Stimulated activated CD8-positive, alpha-beta memory T cell treated with anti-CD3 and anti-CD28 coated beads, Interleukin-15, amount 100 ng/mL, for 4 hours (primary cell): ENCODE measurements at places on chromosomes 7 and 10.

GRCh38 chr7:104548861-104549260 lies 220.5 kb downstream of the LHFPL3 start:
- DNase-seq = no peak

DNA sequence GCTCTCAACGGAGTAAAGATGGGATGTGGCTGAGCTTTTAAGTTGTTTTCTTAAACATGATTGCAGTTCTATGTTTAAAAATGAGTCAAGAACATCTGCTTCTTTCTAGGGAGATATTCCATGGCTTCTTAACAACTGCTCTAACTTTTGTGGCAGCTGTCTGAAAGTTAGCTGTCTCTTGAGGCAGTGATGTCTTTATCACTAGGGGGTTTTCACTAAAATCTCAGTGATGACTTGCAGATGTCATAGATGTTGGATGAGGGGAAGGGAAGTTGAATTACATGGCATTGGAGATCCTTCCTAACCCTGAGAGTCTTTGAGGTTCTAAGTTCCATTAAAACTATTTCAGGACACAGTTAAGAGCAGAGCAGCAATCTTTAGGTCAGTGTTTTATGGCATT lies 43.5 kb downstream of the PRKG1 start:
- no peak for DNase-seq

GRCh38 chr10:10475812-10476211 lies 541.9 kb upstream of the CELF2 start:
- no peak for DNase-seq

GRCh38 chr10:70053218-70053840 lies 683 bp downstream of the MACROH2A2 start:
- no peak for DNase-seq

DNA sequence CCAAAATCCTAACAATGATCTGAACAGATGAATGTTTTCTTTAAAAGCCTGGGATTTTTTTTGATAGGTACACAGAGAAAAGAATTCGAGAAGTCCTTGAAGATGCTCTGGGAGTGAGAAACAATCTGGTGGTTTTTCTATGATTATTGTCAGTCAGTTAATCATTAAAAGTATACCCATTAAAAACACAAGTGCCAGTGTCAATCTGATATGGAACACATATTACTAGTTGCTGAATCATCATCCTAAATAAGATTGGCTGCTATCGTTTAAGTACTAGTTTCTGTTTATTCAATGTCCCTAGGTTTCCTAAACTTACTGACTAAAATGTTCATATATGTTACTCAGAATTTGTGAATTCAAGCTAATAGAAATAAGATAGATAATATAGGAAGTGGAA lies 16.1 kb downstream of the COL28A1 start:
- no peak for DNase-seq

- no peak for DNase-seq
Observed at GRCh38 chr7:111823826-111824225, 261.5 kb upstream of the IMMP2L start.

GRCh38 chr7:73774923-73775322 lies 4.9 kb upstream of the CLDN3 start:
- DNase-seq = no peak

- no peak for DNase-seq
Observed at GRCh38 chr10:94358480-94358879, 4.3 kb downstream of the NOC3L start.

- DNase-seq = no peak
Observed at GRCh38 chr7:137363683-137364082, 20.1 kb upstream of the PTN start.

GRCh38 chr7:22723637-22724036 lies 3.4 kb upstream of the IL6 start:
- no peak for DNase-seq

DNA sequence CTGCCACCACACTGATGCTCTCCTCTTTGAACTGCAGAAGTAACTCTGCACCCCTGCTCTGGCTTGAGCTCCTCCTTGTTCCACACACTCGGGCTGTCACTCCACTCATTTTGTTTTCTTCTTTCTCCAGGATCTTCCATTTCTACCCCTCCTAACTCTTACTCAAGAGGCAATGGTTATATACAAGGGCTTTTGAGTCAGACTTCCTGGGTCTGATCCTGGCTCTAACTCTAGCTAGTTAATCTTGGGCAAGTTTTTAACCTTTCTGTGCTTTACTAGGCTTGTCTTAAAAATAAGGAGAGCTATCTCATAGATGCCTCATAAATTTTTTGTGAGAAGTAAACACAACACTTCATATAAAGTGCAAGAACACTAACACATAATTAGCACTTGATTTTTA lies 45.3 kb upstream of the GNAI1 start:
- no peak for DNase-seq

- DNase-seq = no peak
Observed at GRCh38 chr7:140263277-140263676, 86.5 kb upstream of the KDM7A start.

- DNase-seq = no peak
Observed at GRCh38 chr10:44569193-44570091, 184.5 kb upstream of the CXCL12 start.

DNA sequence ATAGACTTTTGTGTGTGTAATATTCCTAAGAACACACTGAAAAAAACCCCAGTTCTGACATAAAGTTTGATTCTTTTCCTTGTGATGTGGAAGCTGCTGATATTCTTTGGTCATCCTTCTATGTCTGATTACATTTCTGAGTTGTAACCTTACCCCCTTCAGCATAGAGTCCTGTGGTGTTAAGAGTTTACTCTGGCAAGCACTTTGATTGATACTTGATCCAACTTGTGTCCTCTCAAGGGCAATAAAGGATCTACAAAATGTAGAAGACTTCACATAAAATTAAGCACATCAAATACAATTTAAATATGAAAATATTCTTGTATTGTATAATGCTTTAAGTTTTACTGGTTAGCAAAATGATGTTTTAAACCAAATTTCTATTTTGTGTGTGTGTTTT lies 221.7 kb upstream of the DKK1 start:
- DNase-seq = no peak

DNA sequence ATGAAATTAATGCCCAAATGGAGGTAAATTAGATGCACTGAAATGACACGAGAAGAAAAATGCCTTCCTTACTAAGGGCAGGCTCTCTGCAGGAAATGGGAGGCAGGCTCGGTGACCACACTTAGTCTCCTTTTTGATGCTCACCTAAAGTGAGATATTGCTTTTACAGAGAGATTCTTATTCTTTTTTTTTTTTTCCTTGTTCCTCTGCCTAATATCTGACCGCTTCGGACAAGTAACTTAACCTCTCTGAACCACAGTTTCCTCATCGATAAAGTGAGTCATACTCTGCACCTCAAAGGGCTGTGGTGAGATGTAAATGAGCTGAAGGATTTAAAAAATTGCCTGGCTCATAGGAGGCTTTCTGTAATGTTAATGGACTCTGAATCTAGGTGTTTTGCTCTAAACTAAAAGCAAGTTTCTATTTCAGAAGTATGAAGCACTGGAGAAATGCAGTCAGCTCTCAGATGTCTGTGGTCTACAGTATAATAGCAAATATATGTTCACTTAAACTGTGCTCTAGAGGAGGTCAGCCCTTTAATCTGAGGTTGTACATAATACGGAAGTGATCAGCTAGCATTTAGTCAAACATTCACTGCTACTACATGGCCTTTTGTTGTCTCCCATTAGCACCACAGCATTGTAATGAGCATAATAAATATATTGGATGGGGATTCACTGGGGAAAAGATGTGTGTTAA lies 23.2 kb downstream of the NKX2-3 start:
- DNase-seq = no peak

GRCh38 chr7:46059308-46060020 lies 138.4 kb upstream of the IGFBP3 start:
- no peak for DNase-seq

DNA sequence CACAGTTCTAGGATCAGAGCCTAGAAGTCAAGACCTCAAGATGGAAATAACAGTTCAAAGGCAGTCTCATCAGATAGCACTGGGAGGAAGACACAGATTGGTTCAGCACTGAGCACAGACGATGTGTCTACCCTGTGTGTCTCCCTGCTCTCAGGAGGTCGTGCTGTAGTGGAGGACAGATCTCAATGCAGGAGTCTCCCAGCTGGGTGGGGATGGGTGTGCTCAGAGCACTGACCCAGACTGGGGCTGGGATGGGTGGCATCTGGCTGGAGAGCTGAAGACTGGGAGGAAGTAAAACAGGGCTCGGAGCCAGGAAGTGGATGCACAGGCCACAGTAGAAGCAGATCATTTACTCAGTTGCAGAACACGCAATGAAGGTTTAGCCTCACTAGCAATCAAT lies 69.5 kb upstream of the GDF10 start:
- no peak for DNase-seq

DNA sequence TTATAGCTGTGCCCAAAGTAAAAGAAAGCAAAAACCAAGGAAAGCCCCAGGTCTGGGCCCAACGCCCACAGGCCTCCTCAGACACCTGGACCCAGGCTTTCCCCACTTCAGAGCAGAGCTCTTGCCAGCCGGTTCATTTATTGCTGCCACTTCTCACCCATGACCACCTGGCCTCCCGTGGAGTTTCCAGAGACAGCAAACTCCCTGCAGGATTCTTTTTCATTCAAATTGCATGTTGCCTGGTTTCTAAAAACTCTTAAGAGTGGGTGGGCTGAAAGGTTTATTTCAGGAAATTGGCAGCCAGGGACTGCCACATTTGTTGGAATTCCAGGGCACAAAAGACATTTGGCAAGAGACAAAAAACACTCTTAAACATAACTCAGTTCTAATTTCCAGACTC lies 4.7 kb downstream of the VOPP1 start:
- DNase-seq = no peak

DNA sequence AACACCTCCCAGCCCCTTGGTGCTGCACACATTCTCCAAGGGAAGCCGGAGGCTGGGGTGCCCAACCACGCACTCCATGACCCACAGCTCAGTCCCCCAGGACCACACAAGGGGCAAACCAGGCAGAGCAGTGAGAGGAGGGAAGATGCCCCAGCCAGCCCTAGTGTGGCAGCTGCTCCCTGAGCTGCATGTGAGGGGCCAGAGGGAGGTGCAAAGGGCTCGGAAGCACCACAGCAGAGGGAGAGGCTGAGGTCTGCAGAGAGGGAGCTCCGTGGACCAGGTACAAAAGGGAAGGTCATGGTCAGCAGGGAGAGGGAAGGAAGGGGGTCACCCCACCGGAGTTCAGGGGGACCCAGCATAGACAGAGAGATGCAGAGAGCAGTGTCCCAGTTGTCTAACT lies 1.5 kb upstream of the CALML5 start:
- DNase-seq = no peak

DNA sequence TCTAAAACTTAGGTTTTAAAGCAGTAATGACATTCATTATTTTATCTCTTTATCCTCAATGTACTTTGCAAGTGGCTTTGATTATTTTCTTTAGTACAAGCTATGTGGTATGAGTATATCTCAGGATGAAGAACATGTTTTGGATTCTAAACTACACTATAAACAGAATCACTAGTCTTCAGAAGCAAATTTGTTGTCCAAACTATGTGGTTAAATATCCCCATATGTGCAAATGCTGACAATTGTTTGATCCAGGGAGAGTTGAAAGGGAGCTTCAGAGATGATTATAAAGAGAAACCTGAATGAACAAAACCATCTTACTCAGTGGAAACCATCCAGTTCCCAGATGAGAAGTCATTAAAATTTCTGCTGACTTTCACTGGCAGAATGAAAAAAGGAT lies 179.3 kb downstream of the MDFIC start:
- no peak for DNase-seq

GRCh38 chr10:91800756-91801155 lies 2.5 kb downstream of the TNKS2 start:
- DNase-seq = no peak

GRCh38 chr10:89744026-89744425 lies 42.6 kb downstream of the KIF20B start:
- no peak for DNase-seq

GRCh38 chr10:132498562-132499366 lies 38.8 kb upstream of the INPP5A start:
- DNase-seq = no peak

GRCh38 chr7:87463982-87464381 lies 11.5 kb downstream of the ABCB4 start:
- DNase-seq = no peak

DNA sequence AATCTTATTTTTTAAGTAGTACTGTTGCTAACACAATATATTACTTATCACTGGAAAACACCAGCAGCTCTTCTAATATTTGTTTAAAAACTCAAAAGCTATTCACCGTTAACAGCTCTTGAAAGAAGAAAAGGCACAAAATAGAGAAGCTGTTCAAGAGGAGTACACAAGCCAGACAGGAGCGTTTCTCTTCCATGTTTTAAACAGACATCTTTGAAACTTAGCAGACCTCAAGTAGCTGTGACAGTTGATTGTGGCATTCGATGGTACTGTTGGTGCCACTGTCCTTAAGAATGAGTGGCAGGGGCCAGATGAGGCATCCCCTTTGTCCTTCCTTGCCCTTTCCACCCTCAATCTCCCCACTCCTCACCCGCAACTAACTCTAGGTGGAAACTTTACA lies 81.6 kb upstream of the PRR15 start:
- no peak for DNase-seq

DNA sequence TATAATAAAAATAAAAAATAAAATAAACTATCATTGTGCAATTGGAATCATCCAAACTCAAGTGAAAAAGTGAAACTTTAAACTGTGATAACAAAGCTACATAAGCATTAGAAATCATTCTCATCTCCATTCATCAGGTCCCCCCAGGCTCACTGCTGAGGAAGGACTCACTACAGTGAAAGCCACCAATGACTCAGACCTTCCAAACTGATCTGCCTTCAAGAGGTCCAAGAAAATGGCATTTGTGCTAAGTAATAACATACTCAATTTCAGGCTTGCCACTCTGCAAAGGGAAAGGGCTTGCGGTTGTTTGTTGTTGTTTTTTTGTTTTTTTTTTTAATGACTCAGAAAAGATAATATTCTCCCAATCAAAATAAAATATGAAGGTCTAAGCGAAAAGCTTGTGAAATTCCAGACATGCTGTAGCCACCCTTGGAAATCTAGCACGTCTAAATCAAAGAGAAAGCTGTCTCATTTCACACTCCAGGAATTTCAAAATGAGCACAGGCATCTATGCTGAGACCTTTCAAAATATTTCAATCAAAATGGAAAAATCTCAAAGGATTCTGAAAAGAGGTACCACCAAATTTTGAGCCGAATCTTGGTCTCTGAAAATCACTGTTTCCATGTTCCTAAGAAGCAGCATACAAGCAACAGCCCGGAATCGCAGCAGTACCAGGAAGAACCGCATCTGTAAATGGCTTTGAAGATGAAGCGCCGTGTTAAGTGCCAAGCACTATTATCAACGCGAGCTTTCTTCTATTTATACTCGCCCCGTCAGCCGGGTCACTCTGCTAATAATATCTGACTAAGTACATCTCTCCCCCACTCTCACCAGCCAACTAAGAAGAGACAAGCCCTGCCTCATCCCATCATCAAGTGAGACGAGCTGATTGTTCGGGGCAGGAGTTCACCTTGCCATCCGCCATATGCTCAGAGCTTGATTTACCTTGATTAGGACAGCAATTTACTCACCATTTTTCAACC lies 13.5 kb downstream of the SFMBT2 start:
- no peak for DNase-seq
